ENCODE measurements at places on chromosomes 7 and 10. TPM values are rescaled to one million over a fixed set of nuclear protein-coding genes. Genes with fewer than 3 reads are reported as not detected.

DNA sequence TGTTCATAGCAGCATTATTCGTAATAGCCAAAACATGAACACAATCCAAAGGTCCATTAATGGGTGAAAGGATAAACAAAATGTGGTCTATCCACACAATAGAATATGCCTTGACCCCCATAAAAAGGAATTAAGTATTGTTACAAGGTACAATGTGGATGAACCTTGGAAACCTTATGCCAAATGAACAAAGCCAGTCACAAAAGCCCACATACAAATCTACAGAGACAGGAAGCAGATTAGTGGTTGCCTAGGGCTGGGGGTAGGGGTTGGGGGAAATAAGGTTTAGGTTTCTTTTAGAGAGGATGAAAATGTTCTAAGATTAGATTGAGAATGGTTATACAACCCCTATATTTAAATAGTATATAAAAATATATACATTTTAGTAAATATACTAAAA lies 34.8 kb downstream of the PIP4K2A start:
- no peak for DNase-seq
- H3K36me3 ChIP-seq = no peaks in the 10 kb centered on the region
- H3K4me1 ChIP-seq = peaks cover 42% of the 10 kb centered on the region
- no peak overlapping the region for H3K27ac ChIP-seq
- H3K27me3 ChIP-seq = no peaks in the 10 kb centered on the region

- no peaks in the 10 kb centered on the region for H3K36me3 ChIP-seq
- no peak for DNase-seq
- no peak overlapping the region for H3K27ac ChIP-seq
- no peaks in the 10 kb centered on the region for H3K4me1 ChIP-seq
- no peak overlapping the region for H3K4me3 ChIP-seq
Observed at GRCh38 chr7:67547183-67547907, 550.7 kb downstream of the TYW1 start.

DNA sequence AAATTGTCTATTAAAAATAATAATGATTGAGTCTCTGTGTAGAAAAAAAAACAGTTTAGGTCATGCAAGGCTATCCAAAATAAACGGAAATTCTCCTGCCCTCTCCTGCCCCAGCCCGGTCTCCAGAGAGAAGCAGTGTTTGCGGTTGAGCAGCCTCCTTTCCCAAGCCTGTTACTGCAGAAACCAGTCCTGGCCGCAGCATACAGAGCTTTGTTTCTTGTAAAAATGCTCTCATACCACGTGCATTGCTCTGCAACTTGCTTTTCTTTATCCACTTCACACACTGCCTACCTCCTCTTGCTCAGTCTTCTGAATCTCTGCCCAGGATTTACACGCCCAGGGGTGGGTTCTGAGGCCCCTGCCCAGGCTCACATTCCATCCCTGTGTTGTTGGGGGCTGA lies 34.4 kb upstream of the CUL1 start:
- H3K27me3 ChIP-seq = no peaks in the 10 kb centered on the region
- no peak overlapping the region for H3K4me3 ChIP-seq
- no peak for DNase-seq
- no peaks in the 10 kb centered on the region for H3K4me1 ChIP-seq
- no peaks in the 10 kb centered on the region for H3K36me3 ChIP-seq

DNA sequence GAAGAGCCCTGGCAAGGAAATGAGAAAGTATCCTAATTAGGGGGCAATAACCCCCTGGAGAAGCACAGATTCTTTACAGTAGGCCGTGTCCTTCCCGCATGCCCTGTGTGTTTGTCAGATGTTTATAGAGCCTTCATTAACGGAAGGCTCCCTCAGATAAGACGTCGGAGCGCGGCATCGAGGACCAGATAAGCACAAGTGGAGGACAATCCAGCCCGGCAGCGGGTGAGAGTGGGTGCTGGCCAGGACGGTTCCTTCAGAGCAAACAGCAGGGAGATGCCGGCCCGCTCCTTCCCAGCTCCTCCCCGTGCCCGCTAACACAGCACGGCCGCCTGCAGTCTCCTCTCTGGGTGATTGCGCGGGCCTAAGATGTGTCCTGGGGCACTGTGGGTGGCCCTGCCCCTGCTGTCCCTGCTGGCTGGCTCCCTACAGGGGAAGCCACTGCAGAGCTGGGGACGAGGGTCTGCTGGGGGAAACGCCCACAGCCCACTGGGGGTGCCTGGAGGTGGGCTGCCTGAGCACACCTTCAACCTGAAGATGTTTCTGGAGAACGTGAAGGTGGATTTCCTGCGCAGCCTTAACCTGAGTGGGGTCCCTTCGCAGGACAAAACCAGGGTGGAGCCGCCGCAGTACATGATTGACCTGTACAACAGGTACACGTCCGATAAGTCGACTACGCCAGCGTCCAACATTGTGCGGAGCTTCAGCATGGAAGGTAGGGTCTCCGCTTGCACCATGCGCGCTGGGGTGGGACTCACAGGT lies at the start of gene GDF2:
Gene GDF2, plus strand, starts transcription at position 155 of the 762 bp plus-strand sequence. Its CDS starts 215 bp downstream, at position 370.
- H3K4me3 ChIP-seq = no peak within 1 kb of the TSS
- H3K27ac ChIP-seq = no peak within 1 kb of the TSS
- H3K36me3 ChIP-seq = no peaks in the 10 kb centered on the region
- no peaks in the 10 kb centered on the region for H3K27me3 ChIP-seq

Gene TMEM60
- 15.7 TPM for total RNA-seq

Gene OR2A42
- not detected for total RNA-seq
